Right forelimb (tissue), 1 donor: ENCODE measurements at places on chromosomes 2 and 18.

DNA sequence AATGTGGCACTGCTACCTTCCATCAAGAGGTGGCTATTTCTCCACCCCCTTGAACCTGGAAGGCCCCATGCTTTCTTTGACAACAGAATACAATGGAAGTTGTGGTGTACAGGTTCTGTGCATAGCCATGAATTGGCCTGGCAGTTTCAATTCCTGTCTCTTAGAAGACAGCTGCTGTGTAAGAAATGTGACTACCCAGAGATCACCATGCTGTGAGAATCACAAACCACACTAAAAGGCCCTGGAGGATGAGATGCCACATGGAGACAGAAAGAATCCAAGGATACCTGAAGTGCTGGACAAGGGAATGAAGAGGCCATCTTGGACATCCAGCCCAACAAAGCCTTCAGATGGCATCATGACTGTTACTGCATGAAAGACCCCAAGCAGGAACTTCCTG, 47.7 kb upstream of the EHBP1 start:
- DNase-seq: no peak

DNA sequence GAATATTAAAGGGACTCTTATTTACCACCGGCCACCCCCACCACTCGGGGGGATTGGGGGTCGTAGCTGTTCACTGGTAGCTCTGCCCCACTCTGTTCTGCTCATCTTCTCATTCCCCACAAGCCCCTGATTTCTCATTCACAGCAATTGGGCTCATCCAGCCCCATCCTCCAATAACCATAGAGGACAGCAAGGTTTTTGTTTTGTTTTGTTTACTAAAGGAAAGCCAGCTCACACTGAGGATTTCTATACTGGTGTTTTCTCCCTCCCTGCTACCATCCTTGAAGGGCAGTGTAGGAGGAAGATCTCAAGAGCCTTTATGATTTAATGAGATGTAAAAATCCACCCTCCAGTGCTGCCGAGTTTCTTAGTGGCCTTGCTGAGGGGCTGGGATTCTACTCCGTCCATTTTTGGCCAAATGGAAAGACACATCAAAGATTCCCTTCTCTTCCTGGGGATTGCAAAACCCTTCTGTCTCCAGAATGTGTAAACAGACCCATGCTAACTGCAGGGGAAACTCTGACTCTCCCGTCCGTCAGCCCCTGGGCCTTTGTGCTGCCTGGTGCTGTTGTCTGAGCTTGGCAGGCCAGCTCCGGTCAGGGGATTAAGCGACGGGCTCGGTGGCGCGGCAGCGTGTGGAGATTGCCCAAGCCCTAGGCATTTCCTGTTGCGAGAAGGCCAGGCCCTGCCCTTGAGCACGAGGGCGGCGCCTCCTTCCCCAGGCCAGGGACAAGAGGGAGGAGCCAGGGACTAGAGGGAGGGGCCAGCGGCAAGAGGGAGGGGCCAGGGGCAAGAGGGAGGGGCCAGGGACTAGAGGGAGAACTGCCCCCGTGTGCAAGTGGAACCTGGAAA, 165.0 kb downstream of the ANTXR1 start:
- peak; percentile 67 for DNase-seq

GRCh38 chr2:97851172-97851571, 137.8 kb downstream of the ZAP70 start:
- DNase-seq: no peak

GRCh38 chr2:42795841-42796301, 3.5 kb upstream of the HAAO start:
- no peak for DNase-seq
